Transverse colon (tissue), 4 donors: ENCODE measurements at places on chromosomes 11 and 22. TPM values are rescaled to one million over a fixed set of nuclear protein-coding genes. Genes with fewer than 3 reads are reported as not detected.
A peak's percentile ranks its signal among the peaks of the same experiment; 100 is the strongest.

The OVOL1 gene
- 44.1 TPM for total RNA-seq

The RAB36 gene
- total RNA-seq = 0.82 TPM

DNA sequence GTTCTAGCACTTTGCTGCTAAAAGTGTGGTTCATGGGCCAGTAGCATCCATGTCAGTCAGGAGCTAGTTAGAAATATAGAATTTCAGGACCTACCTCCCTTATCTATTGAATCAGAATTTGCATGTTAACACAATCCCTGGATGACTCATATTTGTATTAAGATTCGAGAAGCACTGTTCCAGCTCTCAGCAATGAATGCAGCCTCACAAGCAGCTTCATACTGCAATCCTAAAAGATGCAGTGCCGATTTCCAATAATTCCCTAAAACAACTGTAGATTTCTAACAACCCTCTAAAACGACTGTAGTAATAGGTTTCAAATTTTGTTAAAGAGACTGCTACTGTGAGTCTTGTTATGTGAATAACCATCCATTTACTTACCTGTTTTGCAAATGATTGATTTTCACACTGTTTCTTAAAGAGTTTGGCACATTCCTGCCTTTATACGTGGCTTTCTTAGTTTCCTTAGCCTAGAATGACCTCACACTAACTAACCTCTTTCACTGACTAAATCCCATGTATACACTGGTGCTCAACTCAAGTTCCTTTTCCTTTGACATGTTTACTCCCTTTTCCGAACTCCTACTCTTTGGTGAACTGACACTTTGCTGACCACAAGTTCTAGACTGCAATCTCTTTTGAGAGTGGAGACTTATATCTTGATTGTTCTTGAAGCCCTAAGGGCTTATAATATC lies 511.8 kb downstream of the METTL15 start:
- no peak overlapping the region for H3K27ac ChIP-seq
- no peaks in the 10 kb centered on the region for H3K27me3 ChIP-seq
- DNase-seq = no peak
- no peak overlapping the region for H3K4me3 ChIP-seq

- DNase-seq = peak; percentile 53
- no peaks in the 10 kb centered on the region for H3K36me3 ChIP-seq
- no peaks in the 10 kb centered on the region for H3K27me3 ChIP-seq
- H3K4me1 ChIP-seq = no peaks in the 10 kb centered on the region
These were observed 5.4 kb downstream of the CSRP3 start for GRCh38 chr11:19196432-19196831.

GRCh38 chr11:10387206-10388083 lies 67.6 kb upstream of the AMPD3 start:
- H3K4me1 ChIP-seq = peaks cover 24% of the 10 kb centered on the region
- peak overlapping the region; percentile 86 for H3K27ac ChIP-seq
- no peaks in the 10 kb centered on the region for H3K27me3 ChIP-seq
- peak; percentile 46 for DNase-seq
- no peaks in the 10 kb centered on the region for H3K36me3 ChIP-seq

GRCh38 chr11:131792243-131792642 lies 421.8 kb downstream of the NTM start:
- H3K4me3 ChIP-seq = no peak overlapping the region
- no peaks in the 10 kb centered on the region for H3K27me3 ChIP-seq
- H3K27ac ChIP-seq = no peak overlapping the region
- H3K4me1 ChIP-seq = no peaks in the 10 kb centered on the region
- H3K36me3 ChIP-seq = no peaks in the 10 kb centered on the region
- DNase-seq = no peak
